Brain microvascular endothelial cell (primary cell): ENCODE measurements at places on chromosomes 11 and 22.

DNA sequence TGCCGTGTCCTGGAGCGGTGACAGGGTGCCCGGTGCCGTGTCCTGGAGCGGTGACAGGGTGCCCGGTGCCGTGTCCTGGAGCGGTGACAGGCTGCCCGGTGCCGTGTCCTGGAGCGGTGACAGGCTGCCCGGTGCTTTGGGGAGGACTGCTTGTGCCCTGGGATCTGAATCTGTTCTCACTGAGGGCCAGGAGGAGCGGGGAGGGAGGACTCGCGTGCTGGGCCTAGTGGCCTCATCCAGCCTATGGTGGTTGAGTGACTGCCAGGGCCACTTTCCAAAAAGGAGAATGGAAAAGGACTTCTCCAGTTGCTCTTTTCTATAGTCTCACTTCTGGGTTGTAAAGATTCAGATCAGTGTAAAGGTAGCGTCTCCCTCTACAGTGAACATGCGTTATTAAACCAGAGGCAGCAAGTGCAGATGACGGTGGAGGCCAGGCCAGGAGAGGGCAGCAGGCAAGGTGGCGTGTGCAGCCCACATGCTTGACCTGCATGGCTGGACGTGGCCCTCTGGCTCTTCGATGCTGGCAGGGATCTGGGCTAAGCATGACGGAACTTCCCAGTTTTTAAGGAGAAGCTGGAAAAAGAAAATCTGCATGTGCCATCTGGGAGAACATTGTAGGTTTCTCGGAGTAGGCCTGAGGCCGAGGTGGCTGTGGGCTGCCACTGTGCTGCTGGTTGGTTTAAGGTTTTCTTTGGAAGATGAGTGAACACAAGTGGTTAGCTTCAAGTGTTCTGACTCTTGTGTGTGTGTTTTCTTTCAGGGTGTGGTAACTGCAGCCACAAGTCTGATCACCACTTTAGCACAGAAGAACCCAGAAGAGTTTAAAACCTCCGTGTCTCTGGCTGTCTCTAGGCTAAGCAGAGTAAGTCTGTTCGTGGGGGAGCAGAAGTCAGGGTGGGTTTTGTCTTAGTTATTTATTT lies 55.0 kb downstream of the AP2A2 start:
- DNase-seq, result no peak

DNA sequence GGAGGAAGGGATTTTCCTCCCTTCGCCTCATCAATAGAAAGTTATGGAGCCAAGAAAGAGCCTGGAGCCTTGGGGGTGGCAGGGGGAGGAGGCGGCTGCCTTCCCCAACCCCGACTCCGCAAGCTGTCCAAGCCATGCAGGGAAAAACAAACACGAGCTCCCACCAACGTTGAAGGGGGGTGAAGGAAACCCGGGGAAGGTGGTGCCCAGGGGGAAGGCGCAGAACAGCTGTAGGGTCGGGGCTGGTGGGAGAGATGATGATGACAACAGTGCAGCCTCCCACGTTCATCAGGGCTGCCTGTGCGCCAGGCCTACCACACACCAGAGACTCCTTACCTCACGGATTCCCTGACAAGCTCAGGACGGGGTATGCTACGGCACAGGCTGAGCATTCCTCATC lies 73.5 kb downstream of the SCUBE1 start:
- DNase-seq, result no peak

DNA sequence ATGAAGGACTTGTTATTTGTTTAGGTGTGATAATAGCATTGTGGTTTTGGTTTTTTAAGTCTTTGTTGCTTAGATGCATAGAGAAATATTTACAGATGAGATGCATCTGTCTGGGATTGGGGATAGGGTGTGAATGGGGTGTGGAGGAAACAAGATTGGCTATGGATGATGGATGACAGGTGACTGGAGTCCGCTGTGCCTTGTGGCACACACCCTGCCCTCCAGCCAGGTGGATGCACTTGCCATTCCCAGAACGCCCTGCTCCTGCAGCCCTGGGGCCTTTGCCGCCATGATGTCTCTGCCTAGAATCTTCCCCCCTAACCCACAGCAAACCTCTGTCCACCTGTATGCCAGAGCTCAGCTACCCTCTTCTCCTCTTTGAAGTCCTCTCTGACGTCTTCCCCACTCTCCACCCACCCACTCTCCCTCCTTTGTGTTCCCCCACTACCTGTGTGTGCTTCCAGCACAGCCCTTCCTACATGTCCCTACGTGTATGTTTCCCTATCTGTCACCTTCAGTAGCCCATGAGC lies 54.7 kb downstream of the WNT11 start:
- no peak for DNase-seq

- DNase-seq, result no peak
Observed at GRCh38 chr11:36586543-36586942, 7.8 kb upstream of the IFTAP start.

GRCh38 chr11:109604481-109605400 lies 182.8 kb downstream of the C11orf87 start:
- DNase-seq, result no peak

- DNase-seq, result no peak
Observed at GRCh38 chr11:81222491-81222890, 1511.2 kb downstream of the FAM181B start.

- no peak for DNase-seq
Observed at GRCh38 chr11:36268337-36268985, 20.8 kb downstream of the COMMD9 start.

DNA sequence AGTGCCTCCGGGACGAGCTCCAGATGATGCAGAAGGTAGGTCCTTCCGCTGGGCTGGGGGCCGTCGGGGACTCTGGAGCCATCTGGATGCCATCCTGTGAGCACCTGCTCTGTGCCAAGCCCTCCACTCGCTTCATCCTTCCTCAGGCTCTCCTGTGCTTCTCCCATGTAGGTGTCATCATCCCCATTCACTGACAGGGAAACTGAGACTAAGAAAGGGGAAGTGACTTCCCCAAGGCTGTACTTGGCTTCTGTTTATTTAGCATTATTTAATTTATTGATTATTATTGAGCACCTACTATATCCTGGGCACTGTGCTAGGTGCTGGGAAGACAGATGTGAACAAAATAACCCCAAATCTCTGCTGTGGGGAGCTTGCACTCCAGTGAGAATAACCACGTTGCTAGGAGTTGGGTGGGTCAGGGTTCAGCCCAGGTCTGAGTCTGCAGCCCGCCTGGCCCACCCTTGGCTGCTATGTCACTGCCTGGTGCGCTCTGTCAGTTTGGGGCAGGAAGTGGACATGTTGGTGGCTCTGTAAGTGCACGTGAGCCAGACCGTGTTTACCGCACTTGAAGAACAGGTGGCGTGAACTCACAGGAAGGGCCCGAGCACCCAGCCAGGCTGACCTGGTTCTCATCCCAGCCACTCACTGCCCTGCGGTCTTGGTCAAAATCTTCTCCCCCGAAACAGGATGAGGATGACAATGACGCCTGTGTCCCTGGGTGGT lies 35.9 kb upstream of the GCAT start:
- no peak for DNase-seq

DNA sequence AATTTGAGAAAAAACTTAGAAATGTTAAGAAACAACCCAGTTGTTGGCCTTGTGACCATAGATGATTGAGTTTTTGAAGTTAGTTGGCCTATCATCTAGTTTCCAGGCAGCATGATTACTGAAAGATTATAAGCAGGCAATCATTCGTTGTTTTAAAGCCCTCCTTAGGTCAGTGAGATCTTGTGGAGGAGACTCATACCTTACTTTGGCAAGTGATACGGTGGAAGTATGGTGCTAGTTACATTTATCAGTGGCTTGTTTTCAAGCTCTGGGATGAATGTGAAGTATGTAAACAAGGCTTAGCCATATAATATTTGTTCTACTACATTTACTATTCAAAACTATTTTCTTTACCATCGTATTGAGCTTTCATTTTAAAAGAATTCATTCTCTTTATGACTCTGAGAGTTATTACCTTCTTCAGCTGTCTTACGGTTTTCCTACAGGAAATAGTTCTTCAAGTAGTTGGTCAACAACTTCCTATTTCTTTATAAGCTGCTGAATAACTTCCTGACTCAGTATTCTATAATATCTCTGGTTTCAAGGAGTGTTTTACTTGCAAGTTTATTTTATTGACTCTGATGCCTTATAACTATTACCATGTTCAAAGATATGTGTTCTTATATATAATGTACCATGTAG lies 7.3 kb downstream of the YAP1 start:
- no peak for DNase-seq

- DNase-seq, result no peak
Observed at GRCh38 chr11:45554230-45554967, 111.0 kb downstream of the CHST1 start.

DNA sequence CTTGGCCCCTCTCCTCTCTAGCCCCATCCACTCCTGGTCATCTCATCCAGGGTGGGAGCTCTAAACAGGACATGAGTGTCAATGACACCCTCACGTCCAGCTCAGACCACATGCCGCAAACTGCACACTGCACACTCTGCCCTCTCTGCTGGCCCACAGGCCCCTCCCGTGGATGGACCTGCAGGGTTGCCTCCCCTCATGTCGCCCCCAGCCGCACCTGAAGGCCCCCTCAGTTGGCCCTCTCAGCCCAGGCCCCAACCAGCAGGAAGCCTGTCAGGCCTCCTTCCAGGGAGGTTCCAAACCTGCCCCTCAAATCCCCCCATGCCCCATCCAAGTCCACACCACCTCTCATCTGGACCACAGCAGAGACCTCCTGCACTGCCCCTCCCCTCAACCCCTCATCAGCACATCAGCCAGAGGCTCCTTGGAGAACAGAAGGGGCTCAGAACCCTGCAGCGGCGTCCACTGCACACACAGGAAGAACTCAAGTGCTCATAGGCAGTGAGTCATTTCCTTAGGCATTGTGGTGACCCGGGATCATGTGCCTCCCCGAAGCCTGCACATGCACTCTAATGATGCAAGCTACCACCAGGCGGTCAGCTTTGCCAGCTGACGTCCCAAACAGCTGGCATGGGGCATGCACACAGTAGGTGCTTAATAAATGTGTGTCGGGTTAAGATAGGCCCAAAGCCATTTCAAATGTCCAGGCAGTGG lies 12.9 kb upstream of the CDKN1C start:
- peak; percentile 89 for DNase-seq

GRCh38 chr11:116108161-116108560 lies 603.9 kb upstream of the CADM1 start:
- DNase-seq, result no peak

- no peak for DNase-seq
Observed at GRCh38 chr22:17957693-17958092, 66.7 kb downstream of the MICAL3 start.

DNA sequence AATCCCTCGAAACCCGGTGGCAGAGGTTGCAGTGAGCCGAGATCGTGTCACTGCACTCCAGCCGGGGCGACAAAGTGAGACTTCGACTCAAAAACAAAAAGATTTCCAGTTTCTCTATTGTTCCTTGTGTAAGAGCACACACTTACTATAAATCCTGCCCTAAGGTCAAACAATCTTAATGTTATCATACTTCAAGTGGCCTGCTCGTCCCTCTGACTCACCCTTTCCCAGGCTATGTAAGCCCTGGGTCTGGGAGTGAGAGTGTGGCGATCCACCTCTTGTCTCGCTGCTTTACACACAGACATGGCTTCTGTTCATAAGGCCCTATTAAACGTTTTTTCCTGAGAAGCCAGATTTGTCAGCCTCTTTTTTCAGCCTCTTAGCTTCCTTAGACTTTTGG lies 24.4 kb upstream of the A4GALT start:
- peak; percentile 44 for DNase-seq

- DNase-seq, result no peak
Observed at GRCh38 chr22:19734163-19734562, 10.8 kb downstream of the GP1BB start.

DNA sequence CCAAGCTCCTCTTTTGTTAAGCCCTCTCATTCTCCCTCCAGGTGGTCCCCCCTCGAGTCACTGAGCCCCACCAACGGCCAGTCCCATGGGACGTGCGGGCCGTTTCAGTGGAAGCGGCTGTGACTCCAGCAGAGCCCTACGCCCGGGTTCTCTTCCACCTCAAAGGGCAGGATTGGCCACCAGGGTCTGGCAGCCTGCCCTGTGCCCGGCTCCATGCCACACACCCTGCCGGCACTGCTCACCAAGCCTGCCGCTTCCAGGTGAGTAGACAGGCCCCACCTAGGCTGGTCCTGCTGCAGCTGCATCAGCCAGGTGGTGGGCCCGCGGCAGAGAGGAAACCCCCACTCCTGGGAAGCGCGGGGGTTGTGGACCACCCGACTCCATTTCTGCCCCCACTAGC lies 3.3 kb downstream of the TMEM132A start:
- DNase-seq, result no peak

GRCh38 chr11:125869521-125869920 lies 17.9 kb upstream of the HYLS1 start:
- no peak for DNase-seq

DNA sequence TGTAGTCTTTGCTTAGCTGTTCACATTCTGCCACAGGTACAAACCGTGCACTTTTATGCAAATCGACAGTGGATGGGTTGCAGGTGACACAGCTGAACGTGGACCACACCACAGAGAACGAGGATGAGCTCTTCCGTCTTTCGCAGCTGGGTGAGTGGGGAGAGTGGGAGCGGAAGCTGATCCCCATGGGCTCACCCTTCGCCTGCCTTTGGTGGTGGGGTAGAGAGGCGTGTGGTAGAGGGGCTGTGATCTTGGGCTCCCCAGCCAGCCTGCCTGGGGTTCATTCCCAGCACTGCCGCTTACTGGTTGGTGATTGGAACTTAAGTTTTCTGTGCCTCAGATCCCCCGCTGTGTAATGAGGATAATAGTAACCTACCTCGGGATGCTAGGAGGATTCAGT lies 19.1 kb downstream of the TAB1 start:
- DNase-seq, result no peak

DNA sequence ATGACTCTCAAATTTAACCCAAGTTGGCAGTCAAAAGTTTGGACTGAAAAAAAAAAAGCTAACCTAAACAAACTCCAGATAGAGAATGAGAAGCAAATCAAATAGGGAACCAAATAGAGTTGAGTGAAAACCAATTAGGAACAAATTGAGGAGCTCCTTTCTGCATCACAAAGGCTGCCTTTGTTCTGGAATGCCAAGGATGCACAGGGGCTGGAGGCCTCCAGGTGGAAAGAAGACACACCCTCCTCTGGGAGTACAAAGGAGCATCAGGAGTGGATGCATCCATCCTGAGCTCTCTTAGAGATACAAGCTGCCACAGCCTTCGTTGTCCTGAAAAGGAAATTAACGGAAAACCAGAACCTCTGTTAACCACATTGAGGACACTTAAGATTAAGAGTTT lies 73.3 kb downstream of the MRGPRX1 start:
- DNase-seq, result no peak

GRCh38 chr11:123357990-123358827 lies 71.9 kb upstream of the GRAMD1B start:
- no peak for DNase-seq

DNA sequence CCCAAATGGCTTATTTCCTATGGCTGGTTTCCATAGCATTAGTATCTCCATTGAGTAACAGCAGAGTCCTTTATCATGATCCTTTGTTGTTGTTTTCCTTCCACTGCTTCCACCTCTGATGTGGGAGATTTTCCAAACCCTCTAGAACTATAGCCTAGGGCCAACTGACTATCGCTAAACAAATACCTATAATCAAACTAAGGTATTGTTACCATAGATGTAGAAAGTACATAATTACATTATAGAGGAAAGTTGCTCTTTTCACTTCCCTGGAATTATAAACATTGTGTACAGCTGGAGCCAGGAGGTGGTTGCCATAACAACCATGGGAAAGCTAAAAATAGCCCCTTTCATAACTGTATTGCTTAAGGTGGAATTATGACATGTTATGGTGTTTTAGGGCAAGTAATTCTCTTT lies 47.0 kb upstream of the ALKBH3 start:
- DNase-seq, result peak; percentile 54

GRCh38 chr11:111450480-111451320 lies 61.5 kb downstream of the BTG4 start:
- DNase-seq, result no peak

GRCh38 chr11:504053-504993 lies 2.7 kb downstream of the RNH1 start:
- no peak for DNase-seq

GRCh38 chr22:37100589-37101127 lies 8.9 kb downstream of the TMPRSS6 start:
- DNase-seq, result no peak
